Right renal pelvis (tissue), 4 donors: ENCODE measurements at places on chromosomes 16 and 17. TPM values are rescaled to one million over a fixed set of nuclear protein-coding genes. Genes with fewer than 3 reads are reported as not detected.

The TMC8 gene
- polyA plus RNA-seq = 1.9 TPM

The MAFG gene
- 12.3 TPM for polyA plus RNA-seq

The SCGB1C2 gene
- 2.6 TPM for polyA plus RNA-seq

The ATPAF2 gene
- 32.4 TPM for polyA plus RNA-seq

The EIF1 gene
- polyA plus RNA-seq = 762 TPM

The NTN1 gene
- 2.0 TPM for polyA plus RNA-seq

The PRM1 gene
- polyA plus RNA-seq = not detected

The MIEF2 gene
- polyA plus RNA-seq = 13.9 TPM
